ENCODE measurements at places on chromosomes 7 and 10.

DNA sequence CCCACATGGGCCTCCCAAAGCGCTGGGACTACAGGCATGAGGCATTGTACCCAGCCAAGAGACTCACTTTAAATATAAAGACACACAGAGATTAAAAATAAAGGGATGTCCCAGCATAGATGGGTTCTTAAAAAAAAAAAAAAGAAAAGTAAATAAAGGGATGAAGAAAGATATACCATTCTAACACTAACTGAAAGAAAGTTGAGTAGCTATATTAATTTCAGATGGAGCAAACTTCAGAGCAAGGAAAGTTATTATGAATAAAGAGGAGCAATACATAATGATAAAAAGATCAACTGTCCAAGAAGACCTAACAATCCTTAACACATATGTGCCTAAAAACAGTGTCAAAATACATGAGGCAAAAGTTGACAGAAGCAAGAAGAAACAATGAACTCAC lies 33.0 kb upstream of the SPOCK2 start:
- DNase-seq = no peak

DNA sequence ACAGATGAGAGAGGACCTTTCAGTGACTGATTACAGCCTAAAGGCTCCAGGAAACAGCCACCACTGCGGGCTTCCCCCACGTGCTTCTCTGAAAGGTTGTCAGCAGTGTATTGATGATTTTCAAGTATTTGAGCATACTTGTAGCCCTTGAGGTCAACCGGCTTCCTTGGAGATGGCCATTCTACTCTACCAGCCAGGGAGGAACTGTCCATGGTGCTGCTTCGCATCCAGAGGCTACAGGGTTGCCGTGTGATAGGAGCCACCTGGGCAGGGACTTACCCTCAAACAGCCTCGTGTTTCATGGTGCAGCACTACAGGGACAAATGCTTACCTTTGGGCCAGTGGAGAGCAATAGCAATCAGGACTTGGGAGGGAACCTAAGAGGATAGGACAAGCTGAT lies 179.5 kb downstream of the DPP6 start:
- DNase-seq = no peak

DNA sequence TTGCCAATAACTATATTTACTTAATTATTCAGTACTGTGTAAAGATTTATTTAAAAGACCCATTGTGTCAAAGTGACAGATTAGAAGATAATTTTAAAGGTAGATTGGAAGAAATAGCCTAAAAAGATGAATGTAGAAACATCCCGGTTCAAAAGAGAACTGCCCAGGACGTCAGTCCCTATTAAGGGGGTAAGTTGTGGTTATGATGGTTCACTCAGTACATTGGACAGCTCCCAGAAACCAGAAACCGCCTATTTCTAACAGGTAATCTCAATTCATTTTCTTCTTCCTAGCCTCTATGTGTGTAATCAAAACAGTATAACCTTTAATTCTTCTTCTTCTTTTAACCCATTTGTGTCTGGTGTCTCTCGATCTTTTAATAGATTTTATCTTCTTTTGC lies 1.5 kb upstream of the FERD3L start:
- DNase-seq = no peak

GRCh38 chr7:2519119-2519930 lies at the start of gene LFNG:
LFNG (plus strand) TSS chr7:2519774; CDS start chr7:2519862, 88 bp downstream.
- peak; percentile 77 for DNase-seq

DNA sequence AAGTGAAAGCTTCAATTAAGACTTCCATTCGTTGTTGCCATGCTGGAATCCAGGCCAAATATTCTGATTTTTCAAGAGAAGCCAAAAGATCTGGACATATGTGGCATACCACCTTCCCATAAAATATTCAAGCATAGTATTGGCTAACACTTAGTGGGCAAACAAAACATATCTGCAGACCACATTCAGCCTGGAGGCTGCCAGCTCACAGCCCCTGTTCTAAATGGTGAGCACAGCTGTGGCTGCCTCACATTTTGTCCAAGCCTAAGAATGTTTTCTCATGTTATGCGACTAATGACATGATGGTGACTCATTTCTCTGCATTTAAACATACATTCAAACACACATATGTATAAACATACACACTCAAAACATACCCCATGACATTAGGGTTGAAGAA lies 10.6 kb upstream of the CALU start:
- DNase-seq = no peak

DNA sequence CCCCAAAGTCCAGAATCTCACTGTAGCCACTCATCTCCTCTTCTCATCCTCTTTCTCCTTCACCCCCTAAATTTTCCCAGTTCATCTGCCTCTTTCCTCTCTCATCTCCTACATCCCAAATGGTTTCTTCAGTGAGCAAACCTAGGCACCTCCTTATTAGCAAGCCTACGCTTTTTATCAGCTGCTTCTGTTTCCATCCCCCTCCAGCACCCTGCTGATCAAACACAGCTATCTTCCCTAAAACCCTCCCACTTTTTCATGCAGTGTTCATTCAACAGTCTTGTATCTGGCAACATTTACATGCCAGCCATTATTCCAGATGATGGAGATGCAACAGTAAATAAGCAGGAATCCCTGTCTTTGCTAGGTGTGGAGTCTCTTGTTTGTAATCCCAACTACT lies 3.3 kb upstream of the ABRAXAS2 start:
- no peak for DNase-seq

GRCh38 chr10:124957404-124957947 lies 15.6 kb downstream of the ZRANB1 start:
- no peak for DNase-seq

- DNase-seq = no peak
These were observed 167.9 kb upstream of the PRSS1 start for GRCh38 chr7:142581341-142581740.

DNA sequence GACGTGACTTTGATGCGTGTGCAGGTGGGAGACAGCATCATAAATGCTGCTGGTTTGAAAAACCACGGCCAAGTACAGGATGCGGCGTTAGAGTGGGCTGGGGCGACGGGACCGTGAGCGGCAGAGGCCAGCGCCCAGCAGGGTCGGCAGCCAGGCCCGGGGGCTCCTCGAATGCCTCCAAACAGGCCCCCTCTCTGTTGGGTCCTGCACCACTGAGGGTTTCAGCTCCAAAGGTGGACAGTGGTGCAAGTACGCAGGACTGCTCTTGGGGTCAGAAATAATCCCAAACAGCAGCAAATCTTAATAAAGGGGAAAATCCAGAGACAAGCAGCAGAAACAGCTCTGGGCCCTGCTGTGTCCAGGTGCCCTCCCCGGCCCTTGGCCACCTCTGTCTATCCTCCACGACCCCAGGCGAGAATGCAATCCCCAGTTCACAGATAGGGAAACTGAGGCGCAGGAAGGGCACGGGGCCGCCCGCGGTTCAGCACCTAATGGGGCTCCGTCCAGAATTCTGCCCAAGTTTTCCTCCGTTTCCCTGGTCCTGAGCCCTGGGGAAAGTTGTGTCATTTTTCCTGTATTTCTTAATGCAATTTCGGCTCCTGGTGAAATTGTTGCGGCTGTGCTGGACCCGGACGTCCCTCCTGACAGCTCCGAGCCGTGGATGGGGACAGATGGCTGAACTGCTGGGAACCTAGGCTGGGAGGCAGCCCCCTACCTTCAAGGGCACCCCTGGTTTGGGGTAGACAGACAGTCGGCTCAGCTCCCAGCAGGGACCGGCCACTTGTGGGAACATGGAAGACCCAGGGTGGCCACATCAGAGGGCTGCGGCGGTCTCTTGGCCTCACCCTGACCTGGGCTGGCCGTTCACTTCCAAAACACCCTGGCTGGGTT lies 97.4 kb downstream of the FOXL3 start:
- DNase-seq = no peak

- DNase-seq = no peak
These were observed 353.5 kb downstream of the TCERG1L start for GRCh38 chr10:130958003-130958402.

- DNase-seq = no peak
These were observed 4.7 kb upstream of the KLHDC10 start for GRCh38 chr7:130065500-130066152.

GRCh38 chr10:123848564-123849457 lies 42.8 kb downstream of the CPXM2 start:
- no peak for DNase-seq

- no peak for DNase-seq
These were observed 687.5 kb downstream of the SORCS3 start for GRCh38 chr10:105328503-105329133.

- no peak for DNase-seq
These were observed 38.6 kb downstream of the ELFN1 start for GRCh38 chr7:1708596-1709251.

GRCh38 chr10:19767876-19768275 lies 48.4 kb upstream of the PLXDC2 start:
- DNase-seq = no peak

GRCh38 chr10:91604553-91605534 lies 28.0 kb downstream of the PPP1R3C start:
- DNase-seq = no peak

GRCh38 chr7:130446259-130446658 lies 5.4 kb upstream of the CEP41 start:
- DNase-seq = no peak

DNA sequence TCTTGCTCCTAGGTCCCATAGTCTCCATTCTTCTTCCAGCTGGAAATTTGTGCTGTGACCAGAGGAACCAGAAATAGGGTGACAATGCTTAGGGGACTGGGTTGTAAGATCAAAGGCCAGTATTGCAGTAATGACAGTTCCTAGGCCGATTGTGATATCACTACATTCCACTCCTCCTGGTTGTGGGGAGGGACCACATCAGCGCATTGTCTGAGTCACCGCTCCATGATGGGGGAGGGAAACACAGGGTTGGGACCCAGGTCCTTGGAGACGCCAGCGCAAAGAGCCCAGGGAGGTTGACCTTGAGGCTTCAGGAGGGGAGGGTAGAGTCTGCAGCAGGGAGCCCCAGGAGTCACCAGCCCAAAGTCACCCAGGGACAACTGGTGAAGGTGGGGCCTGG lies 20.8 kb upstream of the GGCT start:
- DNase-seq = no peak

GRCh38 chr10:75074711-75075445 lies 36.6 kb upstream of the SAMD8 start:
- no peak for DNase-seq

DNA sequence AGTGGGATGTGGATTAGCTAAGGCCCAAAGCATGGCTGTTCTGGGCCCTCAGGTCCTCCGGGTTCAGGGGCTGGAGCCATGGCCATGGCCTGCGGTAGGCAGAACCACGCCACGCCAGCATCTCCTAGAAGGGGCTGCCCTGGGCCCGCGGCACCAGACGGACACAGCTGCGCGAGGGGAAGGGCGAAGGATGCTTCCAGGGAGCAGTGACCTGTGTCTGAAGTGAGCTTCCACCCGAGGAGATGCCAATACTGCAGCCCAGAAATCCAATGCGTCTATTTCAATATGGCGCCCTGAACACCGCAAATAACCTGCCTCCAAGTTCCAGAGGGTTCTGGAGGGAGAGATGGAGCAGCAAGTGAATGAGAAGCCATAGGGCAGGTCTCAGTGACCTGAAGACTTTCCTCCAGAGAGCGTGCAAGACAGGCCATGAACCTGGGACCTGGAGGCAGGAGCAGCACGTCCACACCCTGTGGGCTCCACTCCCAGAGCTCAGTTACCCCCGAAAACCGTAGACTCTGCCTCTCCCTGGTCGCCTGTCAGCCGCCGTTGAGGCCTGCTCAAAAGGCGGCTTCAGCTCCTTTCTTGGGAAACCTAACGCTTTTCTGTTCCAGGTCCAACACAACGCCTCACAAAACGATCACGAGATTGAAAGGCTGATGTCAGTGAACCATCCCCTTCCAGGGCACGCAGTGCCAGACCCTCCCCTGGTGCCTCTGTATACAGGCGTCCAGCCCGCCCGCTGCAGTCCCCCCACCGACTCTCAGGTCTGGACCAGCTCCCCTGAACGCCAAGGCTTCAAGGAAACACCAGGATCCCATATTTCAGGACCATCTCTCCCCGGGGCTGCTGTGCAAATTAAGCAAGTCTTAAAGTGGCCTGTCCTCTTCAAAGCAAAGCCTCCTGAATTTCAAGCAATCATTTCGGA lies 37.4 kb downstream of the AMZ1 start:
- DNase-seq = no peak

GRCh38 chr7:108016841-108017775 lies 14.1 kb upstream of the LAMB1 start:
- DNase-seq = no peak

DNA sequence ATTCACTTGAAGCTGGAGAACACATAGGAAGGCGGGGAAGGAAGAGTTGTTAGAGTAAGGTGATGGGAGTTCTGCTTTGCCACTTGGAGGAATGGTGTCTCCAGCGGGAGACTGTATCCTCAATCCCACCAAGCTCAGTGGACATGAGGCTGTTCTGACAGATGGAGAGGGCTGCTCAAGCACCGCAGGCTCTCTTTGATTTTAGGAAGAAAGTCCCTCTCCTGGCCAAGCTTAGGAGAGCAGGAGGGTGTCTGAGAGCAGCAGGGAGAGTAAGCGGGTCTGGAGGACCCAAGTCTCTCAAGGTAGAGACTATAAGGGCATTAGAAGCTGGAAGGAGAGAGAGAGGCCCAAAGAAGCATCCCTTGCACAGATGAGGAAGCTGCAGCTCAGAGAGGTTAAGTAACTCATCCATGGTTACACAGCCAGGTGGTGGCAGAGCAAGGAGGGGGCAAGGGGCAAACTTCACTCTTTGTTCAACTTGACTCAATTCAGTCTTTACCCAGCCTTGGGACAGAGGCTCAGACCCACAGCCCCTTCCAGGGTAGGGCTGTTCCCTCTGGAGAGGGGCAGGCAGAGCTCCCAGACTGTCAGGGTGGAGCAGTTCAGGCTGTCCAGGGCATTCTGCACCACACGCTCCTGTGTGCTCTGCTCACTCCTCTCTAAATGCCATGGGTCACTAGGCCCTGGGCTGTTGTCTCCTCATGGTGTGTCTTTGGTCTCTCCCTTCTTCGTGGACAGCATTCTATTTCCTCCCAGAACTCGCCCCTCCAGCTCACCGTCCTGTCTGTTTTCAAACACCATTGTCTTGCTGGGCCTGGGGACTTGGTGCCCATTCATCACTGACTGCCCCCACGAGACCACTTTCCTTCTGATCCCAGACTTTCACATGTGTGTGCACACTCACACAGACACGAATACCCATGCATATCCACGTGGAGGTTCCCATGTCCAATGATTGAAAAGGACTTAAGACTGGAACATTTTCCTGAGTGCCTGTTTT lies 8.9 kb downstream of the CHAT start:
- DNase-seq = no peak

DNA sequence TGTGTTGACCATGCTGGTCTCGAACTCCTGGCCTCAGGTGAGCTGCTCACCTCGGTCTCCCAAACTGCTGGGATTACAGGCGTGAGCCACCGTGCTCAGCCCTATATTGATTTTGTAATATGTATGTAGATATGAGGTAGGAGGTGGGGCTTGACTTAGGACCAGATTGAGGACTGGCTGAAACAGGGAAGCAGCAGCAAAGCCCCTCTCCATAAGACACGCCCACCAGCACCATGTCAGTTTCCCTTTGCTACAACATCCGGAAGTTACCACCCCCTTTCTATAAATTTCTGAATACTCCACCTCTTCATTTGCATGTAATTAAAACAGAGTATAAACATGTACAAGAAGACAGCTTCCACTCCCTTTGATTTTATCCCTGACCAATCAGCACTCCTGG lies 47.9 kb upstream of the MYL10 start:
- DNase-seq = no peak

Data from activated gamma-delta T cell (primary cell).